ENCODE measurements at places on chromosomes 7 and 10.

DNA sequence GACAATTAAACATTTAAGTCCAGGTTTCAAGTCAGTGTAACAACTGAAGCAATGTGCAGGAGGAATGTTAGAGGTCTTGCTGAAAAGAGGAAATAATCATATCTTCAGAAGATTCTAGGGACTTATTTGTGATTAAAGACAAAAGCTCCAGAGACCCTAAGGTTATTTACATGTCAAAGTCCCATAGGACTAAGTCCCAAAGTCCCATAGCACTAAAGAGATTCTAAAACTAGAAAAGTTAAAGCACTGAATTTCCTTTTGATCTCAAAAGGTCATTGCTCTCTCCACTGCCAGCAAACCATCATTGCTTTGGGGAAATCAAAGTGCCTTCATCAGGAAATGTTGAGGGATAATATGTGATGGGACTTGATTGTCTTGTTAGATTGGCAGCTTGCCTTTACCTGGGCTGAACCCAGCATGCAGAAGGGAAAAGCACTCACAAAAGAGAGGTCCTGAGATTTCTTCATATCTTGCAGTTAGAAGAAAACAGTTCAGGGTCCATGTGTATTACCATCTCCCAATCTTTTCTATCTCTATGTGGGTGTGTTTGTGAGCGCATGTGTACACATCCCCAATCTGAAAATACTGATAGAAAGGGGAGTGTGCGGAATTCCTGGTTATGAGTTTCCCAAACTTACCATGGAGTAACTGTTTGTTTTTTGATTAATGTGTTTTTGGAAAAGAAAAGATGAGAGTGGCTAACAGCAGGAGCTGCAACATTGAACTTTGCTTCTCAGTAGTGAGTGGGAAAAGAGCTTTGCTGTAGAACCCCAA lies 21.8 kb downstream of the NUDT13 start:
- DNase-seq = no peak

DNA sequence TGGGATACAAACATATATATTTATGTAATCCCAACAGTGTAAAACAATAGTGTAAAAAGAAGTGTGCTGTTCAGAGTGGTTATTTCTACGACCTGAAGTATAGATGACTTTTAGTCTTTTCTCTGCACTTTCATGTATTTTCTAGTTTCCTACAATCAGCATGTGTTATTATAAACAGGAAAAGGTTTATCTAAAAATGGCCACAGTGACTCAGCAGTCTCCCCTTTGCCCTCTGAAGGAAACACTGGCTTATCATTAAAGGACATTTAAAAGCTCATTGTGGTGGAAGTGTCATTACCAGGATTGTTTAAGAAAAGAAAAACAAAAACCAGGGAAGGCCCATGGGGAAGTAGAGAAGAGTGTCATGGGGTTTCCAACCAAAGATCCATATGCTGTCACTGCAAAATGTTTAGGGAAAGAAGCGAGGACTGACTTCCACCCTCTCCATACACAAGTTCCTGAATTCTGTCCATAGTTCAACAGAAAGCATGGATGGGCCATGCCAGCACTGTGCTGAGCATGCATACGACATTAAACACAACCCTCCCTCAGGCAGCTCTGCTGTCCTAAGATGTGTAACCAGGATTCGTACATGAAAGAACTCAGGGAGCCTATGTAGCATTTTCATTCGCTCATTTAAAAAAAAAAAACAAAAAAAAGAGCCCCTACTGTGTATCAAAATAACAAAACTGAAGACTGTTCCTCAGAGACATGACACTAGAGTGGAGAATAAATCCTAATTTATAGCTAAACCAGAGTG lies 10.2 kb downstream of the CYREN start:
- DNase-seq = no peak

- no peak for DNase-seq
These were observed 202.6 kb downstream of the GALNT17 start for GRCh38 chr7:71334541-71334940.

DNA sequence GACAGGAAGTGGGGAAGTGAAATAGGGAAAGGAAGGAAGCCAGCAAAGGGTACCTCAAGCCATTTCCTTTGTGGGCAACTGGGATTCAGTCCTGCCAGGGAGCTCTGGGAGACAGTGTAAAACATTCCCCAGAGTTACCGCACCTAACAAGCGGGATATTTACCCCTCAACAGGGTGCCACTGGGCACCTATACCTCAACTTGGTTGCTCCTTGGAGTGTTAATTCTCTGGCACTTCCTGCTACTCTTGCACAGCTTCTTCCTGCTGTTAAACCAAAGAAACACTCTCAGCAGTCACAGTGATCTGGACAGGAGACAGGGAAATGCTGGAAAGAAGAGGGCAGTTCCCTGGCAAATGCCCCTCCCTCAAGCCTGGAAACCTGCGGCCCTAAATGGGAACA lies 151.3 kb downstream of the REEP3 start:
- no peak for DNase-seq

GRCh38 chr10:79242620-79243152 lies 104.6 kb upstream of the PPIF start:
- DNase-seq = peak; percentile 69

DNA sequence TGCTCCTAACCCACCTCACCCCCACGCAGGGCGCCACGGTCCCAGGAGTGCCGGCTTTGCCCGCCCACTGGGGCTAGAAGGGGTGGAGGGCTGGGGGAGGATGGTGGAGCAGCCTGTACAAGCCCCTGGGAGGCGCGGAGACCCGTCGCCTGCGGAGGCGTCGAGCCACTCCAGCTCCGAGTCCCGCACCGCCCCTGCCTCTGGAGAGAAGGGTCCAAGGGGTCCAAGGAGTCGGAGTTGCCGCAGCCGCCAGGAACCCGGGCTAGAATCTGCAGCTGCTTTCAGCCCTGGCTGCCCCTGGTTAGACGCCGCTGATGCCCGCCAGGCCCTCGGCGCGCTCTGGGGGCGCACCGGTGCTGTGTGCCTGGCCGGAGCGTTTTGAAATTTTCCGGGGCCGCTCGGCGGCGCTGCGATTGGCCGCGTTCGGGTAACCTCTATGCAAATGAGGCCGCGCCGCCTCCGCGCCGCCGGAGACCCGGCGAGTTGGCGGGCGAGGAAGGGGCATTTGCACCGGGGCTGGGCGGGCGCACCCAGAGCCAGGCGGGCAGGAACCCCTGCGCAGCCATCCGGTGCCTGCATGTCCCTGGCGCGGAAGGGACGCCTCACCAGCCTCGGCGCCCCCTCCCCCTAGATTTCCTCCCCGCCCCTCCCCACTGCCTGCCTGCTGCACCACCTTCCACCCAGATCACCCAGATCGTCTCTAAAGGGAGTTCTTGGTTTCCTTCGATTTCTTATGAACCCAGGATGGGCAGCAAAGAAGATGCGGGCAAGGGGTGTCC lies at the start of gene HMX2:
HMX2 (plus strand) TSS at position 502 of the 779 bp plus-strand sequence; CDS start at position 745, 243 bp downstream.
- DNase-seq = no peak

GRCh38 chr7:132485600-132486273 lies 90.5 kb downstream of the PLXNA4 start:
- DNase-seq = no peak

- no peak for DNase-seq
These were observed 96.8 kb downstream of the SPAG6 start for GRCh38 chr10:22442063-22442462.

GRCh38 chr10:58385784-58386112 lies 538 bp downstream of the TFAM start:
- DNase-seq = no peak

GRCh38 chr7:108627476-108628051 lies 57.9 kb downstream of the DNAJB9 start:
- DNase-seq = no peak

DNA sequence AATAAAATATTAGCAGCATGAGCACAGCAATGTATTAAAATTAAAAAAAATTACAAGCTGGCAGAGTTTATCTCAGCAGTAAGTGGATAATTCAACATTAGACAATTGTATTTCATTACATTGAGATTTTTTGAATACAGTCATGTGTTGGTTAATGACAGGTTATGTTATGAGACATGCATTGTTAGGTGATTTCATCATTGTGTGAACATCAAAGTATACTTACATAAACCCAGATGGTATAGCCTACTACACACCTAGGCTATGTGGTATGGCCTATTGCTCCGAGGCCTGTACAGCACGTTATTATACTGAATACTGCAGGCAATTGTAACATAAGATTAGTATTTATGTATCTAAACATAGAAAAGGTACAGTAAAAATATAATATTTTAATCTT lies 29.7 kb downstream of the CCDC6 start:
- DNase-seq = no peak

GRCh38 chr7:52592698-52593097 lies 442.7 kb upstream of the POM121L12 start:
- DNase-seq = no peak

GRCh38 chr7:86328801-86329433 lies 314.8 kb upstream of the GRM3 start:
- DNase-seq = no peak

GRCh38 chr10:104472505-104472904 lies 118.9 kb downstream of the CFAP58 start:
- no peak for DNase-seq

DNA sequence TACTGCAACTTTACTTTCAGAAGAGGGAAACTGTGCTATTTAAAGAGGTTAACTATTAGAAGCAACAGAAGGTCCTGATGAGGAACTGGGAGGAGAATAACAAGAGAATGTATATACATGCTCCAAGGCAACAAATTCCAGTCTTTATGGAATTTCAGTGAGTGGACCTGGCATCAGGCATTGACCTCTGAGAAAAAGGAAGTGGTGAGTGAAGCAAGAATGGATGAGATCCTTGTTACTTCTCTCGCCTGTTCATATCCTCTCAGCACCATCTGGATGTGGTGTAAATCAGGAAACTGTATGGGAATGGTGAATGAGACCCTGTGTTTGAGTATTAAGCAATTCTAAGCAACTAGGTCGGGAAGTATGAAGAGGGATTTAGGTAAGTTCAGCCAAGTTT lies 30.3 kb upstream of the KBTBD2 start:
- DNase-seq = no peak

DNA sequence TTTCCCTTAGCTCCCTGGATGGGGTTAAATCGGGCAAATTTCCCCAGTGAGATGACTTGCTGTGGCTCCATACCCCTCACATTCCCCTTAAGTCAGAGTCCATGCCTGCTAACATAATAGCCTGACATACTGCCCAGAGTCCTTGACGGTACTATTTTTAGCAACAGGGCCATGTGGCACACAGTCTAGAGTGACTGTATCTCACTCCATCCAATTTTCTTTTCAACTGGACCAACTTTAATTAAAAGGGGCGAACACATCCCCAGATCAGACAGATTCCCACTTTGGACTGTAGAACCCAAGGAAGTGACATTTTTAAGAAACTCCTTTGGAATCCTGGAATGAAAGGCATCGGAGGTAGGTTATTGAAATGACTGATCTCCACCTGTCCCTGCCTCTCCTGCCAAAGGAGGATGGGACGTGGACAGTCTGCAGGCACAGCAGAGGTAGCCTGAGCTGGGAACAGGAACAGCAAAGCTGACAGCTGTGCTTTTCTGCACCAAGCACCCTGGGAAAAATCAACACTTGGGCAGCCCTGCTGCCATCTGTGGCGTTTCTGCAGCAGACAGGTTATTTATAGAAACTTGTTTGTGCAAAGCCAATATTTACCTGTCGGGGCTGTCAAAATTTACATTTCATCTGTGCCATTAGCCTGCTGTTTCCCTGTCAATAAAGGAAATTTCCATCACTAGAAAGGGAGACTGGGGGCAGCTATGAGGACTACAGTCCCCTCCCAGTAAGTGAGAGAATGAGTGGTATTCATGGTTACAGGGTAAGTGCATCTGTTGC lies 221.5 kb upstream of the AOAH start:
- no peak for DNase-seq

DNA sequence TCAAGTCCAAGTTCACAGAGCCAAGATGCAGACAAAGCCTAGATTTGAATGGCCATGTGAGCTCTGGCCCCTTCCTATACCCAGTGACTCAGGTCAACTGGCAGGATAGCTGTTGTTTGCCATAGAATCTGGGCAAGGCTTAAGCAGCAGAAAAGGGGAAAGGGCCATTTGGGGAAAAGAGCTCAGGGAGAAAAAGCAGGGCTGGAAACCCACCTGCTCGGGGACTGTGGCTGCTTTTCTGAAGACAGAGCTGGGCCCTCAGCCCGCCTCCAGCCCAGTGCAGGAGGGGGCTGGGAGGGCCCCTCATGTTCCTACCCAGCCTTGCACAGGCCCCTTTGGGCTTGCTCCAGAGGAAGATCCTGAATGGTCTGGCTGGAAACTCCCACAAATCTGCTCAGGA lies 32.6 kb upstream of the HABP2 start:
- no peak for DNase-seq

DNA sequence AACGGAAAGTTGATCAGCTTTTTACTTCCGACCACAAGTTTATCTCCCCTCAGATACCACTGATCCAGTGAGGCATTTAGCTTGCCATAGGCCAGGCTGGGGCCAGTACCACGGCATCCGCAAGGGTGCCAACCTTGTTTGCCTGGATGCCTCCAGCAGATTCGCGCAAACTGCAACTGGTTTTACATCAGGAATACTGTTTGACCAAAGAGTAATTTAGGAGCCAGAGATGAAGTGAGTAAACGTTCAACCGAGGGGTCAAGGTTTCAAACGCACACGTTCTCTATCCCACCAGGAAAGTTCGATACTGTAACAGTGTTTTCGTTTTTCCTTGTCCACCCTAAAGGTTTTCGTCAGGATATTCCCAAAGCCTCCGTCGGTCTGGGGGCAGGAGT lies 266 bp upstream of the MDFIC start:
- DNase-seq = no peak

- no peak for DNase-seq
These were observed 69.6 kb downstream of the SDHAF3 start for GRCh38 chr7:97187067-97187466.

DNA sequence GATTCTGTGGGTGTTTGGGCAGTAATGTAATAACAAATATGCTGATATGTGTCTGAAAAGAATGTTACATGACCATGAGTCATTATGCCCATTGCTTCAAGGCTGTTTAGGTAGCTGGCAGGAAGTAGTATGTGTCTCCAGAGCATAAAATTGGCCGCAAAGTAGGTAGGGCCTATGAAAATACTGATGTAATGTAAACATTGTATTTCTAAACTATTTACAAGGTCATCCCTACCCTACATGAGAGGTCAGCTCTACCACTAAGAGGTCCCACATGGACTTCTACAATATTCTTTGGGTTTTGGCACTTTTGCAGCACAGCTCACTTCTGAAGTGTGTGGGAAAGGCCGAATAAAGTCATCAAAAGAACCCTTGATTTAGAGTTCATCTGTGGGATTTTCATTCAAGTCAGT lies 301.9 kb downstream of the AHR start:
- no peak for DNase-seq

DNA sequence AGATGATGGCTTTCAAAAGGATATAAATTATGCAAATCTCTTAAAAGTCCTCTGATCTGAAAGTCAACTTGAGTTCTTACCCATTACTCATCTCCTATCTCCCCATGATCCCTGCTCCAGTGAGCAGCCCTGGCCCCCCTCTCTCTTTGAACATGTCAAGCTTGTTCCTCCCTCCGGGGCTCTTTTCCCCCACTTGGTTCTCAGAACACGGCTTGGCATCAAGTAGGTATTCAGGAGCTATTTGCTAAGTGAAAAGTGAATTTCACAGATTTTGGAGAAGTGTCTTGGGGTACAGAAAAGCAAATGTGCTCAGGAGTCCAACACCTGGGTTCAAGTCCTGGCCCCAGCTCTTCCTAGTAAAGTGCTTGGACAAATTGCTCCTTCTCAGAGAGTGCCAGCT lies 98.3 kb upstream of the CTBP2 start:
- no peak for DNase-seq

Data from muscle of arm (tissue), 14 donors.